ENCODE measurements at places on chromosomes 16 and 17.

- no peak for DNase-seq
Measured at GRCh38 chr16:6726621-6727020, 606.0 kb upstream of the RBFOX1 start.

DNA sequence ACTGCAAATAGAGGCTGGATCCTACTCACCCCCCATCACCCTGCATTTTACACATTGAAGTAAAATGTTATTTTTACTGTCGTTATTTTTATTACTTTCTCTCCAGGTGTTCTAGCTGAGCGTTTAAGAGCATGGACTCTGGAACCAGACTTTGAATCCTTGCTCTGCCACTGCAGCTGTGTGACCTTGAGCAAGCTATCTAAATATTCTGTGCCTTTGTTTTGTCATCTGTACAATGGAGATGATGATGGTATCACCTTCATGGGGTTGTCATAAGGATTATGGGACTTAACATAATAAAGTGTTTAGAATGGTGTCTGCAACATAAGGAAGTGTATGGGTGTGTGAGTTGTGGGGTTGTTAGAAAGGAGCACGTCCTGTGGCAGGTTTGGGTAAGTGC, 17.8 kb downstream of the MSI2 start:
- DNase-seq, result no peak

DNA sequence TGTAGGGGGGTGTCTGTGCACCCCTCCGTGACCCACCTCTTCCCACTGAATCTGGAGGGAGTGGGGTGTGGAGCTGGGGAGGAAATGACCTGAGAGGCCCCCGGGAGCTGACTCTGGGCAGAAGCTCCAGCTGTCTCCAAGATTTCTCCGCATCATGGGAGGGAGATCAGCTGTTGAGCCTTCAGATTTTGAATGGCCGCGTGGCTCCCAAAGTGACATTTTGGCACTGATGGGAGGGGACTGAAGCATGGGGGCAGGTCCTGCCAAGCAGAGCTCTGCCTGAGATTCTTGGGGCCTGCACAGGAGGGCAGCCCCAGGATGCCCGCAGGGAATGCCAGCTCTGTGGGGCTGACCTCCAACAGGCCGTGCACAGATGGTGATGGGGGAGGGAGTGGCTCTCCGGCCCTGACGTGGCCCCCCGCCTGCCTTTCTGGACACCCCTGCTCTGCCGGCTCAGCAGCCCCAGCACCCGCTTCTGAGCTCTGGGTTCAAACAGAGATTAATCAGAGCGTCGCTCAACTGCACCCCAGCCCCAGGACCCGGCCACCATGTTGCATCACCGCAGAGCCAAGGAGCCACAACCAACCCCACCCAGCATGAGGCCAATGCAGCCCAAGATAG, 25.3 kb upstream of the UBE2I start:
- no peak for DNase-seq

DNA sequence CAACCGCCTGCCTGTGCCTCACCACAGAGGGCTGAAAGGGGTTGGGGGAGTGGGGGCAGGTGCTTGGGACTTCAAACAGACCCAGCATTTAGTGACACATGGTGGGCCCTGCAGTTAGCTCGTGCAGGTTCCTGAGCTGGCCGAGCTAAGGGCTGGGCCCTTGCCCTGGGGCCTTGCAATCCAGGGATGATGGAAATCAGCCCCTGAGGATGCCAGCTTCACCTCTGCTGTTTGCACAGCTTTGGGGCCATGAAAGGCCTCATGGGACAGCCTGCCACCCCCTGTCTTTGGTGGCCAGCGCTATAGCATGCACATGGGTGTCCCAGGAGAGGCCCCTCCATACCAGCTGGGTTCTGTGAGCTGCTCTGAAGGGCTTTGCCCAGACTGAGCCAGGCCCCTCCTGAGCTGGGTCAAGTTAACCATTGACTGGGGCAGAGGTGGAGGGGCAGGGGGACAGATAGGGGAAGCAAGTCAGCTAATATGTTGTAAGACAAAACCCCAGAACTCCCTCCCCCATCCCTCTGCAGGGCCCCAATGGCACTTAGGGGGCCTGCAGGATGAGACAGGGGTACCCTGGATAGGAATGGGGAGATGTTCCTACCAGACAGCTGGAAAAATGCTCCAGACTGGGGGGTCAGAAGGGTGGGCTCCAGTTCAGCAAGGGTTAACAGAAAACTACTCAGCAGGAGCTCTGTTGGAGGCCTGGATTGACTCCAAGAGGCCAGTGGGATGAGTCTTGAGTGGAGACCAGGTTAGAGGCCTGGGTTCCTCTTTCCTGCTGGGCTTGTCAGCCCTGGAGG, 692 bp downstream of the PRR15L start:
- no peak for DNase-seq

GRCh38 chr17:71484546-71484945, 636.3 kb upstream of the SOX9 start:
- DNase-seq, result no peak

GRCh38 chr16:79081297-79082066, 519.1 kb downstream of the MAF start:
- DNase-seq, result no peak

DNA sequence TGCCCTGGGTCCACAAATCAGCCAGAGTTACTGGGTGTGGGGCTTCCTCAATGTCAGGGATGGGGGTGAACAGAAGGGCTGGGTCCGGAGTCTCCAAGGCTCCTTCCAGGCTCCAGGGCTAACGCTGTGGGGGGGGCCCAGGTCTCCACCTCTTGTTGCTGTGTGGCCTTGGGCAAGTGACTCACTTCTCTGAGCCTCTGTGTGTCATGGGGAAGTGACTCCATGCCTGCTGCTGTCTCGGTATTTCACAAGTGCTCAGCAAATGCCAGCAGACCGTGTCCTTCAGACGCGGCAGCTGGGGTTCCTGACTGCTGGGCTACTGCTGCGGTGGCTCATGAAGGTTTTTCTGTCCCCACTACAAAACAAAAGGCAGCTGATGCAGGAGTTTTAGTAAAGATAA, 26.6 kb downstream of the JPH3 start:
- DNase-seq, result no peak

DNA sequence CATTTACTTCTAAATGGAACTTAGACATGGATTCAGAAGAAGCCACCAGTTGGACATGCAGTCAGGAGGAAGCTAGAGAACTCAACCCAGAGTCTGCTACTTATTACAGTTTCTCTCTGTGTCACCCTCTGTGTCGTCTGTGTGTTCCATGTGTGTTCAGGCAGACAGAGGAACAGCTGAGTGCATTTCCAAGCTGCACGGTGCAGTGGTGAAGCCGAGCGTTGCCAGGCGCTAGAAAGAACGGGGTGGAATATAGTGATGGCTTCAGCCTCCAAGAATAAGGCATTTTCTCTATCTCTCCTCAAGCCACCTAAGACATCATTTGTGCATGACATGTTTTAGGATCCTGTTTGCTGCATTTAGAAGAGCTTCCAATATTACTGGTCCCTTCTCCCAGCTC, 101.1 kb upstream of the CCL2 start:
- DNase-seq, result no peak

DNA sequence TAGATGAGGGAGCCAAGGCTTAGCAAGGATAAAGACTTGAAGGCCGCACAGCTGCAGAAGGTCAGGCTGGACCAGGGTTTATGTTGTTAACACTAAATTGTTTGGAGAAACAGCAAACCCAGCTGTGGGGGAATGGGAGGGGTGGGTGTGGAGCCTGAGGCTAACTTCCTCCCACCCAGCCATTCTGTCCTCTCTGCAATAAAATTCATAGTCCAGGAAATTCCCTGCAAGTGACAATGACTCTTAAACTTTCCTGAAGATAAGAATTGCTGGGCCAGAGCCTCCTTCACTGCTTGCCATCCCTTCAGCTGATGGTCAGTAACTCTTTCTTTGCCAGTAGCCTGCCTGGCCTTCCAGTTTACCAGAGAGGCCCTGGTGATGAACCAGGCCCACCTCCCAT, 19.4 kb upstream of the ATP5MC1 start:
- DNase-seq, result no peak
